ENCODE measurements at places on chromosomes 3 and 15.

GRCh38 chr3:170524073-170524472 is 61.8 kb downstream of the SLC7A14 start:
- no peak for DNase-seq

- no peak for DNase-seq
These were observed 36.7 kb upstream of the SECISBP2L start for GRCh38 chr15:49082960-49083359.

GRCh38 chr3:49673121-49673714 is 933 bp upstream of the APEH start:
- DNase-seq = no peak

GRCh38 chr3:14177580-14178246 is 688 bp downstream of the XPC start:
- DNase-seq = no peak

DNA sequence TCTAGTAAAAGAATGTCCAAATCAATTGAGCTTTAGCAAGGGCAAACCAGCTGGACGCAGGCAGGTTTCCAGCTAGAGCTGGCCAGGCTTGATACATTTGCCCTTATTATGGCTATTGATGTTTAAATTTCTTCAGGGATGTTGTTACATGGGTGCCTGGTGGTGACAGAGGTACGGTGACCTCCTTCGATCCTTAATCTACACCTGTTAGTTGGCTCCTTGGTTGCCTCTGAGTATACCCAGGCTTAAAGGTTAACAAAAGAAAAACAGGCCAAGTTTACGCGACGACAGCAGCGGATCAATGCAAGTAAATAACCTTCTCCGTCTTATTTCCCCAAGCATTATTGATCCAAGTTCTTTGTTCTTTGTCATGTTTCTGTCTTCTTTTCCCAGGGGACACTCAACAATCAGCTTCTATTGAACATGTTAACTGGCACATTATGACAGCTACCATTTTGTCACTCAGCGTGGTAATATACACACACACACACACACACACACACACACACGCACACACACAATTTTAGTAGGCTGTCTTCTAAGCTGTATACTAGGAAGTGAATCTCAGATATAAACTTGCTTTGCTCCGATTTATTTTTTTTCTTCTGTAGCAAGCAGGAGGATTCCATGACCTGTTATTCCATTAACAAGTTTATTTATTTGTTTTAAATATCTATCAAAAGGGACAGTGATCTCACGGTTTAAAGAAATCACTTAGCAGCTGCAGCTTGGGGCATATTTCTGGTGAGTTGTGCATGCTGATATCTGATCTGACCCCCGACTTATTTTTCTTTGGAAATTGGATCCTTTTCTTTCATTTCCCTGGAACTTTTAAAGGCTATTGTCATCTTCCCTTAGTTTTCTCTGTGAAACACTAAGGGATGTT is 844.7 kb downstream of the MCTP2 start:
- DNase-seq = no peak

DNA sequence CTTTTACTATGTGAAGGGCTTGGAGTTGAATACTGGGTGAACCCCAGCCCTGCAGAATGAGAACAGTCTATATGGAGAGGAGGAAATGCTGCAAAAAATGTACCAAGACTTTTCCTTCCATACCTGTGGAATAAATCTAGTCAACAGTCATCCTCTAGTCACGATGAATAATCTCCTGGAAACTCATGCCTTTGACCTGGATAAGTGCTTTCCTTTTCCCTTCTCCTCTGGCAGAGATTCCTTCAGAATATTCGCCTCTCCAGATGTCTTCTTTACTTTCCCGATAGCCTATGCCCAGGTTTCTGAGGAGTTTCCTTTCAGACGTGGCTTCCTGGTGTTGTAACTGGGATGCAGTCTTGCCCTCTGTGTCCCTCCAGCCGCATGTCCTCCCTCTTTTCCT is 28.1 kb downstream of the CCNL1 start:
- no peak for DNase-seq

- no peak for DNase-seq
These were observed 9.5 kb downstream of the RUVBL1 start for GRCh38 chr3:128113817-128114794.

DNA sequence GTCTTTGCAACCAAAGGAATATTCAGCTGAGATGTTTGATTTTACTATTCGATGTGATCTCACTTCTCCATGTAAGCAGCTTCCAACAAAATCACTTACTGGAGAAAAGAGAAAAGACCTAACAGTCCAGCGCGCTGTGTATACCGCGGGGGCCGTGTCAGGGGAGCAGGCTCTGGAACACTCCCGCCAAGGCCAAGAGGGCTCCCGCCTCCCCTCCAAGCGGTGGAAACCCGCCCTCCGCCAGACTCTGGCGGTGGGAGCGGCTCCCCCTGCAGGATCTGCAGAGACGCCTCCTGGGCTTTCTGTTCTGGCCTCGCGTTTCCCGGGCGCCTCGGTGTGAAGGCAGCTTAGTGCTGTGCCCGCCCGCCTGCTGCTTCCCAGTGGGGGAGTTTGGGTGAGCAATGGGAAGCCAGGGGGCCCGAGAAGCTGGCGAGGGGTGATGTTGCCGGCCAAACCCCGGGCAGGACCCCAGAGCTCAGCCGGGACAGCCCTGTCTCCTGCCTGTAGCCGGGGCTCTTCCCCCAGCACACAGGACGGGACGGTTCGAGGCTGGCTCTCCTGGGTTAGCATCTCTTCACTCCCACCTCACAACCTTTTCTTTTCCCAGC is 36.3 kb downstream of the CHST14 start:
- DNase-seq = peak; percentile 82

- no peak for DNase-seq
These were observed 38.0 kb downstream of the SHC4 start for GRCh38 chr15:48925714-48926223.

Measured in RWPE2 (cell line).